ENCODE measurements at places on chromosomes 13 and 19. TPM values are rescaled to one million over a fixed set of nuclear protein-coding genes. Genes with fewer than 3 reads are reported as not detected.
A peak's percentile ranks its signal among the peaks of the same experiment; 100 is the strongest.

DNA sequence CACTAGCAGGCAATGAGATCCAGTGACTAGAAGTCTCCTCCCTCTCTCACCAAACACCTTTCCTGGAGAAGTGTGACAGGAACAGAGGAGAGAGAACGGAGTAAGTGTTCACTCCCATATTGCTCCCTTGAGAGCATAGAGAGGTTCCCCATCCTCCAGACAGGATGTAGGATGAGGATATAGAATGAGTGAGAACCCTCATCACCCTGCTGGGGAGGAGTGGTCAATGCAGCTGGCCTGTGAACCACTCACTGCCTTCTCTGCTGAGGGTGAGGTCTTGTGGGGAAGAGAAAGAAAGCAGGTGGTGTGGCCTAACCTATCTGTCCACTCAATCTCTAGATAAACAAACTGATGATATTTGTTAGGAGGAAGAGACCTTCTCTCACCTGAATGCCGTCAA lies 386.6 kb downstream of the PCDH20 start:
- no peaks in the 10 kb centered on the region for H3K4me1 ChIP-seq
- H3K36me3 ChIP-seq, result no peaks in the 10 kb centered on the region
- DNase-seq, result no peak
- H3K27ac ChIP-seq, result no peak overlapping the region
- H3K4me3 ChIP-seq, result no peak overlapping the region
- H3K27me3 ChIP-seq, result no peaks in the 10 kb centered on the region

DNA sequence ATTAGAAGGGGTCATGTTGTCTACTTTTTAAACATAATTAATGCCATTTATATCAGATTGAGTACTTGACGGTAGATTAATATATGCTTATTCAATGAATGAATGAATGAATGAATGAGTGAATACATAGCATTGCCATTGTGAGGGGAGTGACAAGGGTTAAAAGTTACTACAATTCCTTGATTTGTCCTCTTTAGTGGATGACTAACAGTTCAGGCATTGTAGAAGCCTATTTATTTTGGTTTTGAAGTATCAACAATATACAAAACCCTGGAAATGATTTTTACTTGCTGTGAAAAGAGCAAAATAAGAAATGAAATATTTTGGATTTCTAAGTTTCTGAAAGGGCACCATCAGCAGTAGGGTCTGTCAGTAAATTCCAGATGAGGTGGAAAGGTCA lies 122.7 kb downstream of the CYSLTR2 start:
- no peak for DNase-seq
- H3K27me3 ChIP-seq, result no peaks in the 10 kb centered on the region
- H3K4me3 ChIP-seq, result no peak overlapping the region
- H3K36me3 ChIP-seq, result no peaks in the 10 kb centered on the region
- no peaks in the 10 kb centered on the region for H3K4me1 ChIP-seq

KLK5 gene
- not detected for polyA plus RNA-seq

ZNF507 gene
- 0.10 TPM for polyA plus RNA-seq

DNA sequence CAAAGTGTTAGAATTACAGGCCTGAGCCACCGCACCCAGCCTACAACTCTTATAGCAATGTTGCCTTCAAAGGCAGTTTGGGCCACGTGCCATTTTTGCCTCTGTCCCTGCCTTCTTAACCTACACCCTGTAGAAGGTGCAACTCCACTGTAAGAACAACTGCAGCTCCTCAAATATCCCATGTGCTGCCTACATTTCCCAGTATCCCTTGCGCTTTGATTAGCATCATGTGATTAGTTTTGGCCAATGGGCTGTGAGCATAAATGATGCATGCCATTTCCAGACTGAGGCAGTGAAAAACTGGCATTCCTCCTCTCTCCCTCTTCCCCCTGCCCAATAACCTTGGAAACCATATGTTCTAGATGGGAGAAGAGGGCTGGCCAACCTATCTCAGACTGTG lies 75.2 kb upstream of the MRI1 start:
- H3K36me3 ChIP-seq, result no peaks in the 10 kb centered on the region
- no peaks in the 10 kb centered on the region for H3K4me1 ChIP-seq
- no peaks in the 10 kb centered on the region for H3K27me3 ChIP-seq
- no peak for DNase-seq
- H3K4me3 ChIP-seq, result no peak overlapping the region

GRCh38 chr19:40803857-40804782 lies 5.1 kb downstream of the EGLN2 start:
- H3K27me3 ChIP-seq, result no peaks in the 10 kb centered on the region
- no peak overlapping the region for H3K4me3 ChIP-seq
- H3K27ac ChIP-seq, result peak overlapping the region; percentile 61
- DNase-seq, result peak; percentile 31
- peaks cover 60% of the 10 kb centered on the region for H3K4me1 ChIP-seq
- H3K36me3 ChIP-seq, result peaks cover 51% of the 10 kb centered on the region

DNA sequence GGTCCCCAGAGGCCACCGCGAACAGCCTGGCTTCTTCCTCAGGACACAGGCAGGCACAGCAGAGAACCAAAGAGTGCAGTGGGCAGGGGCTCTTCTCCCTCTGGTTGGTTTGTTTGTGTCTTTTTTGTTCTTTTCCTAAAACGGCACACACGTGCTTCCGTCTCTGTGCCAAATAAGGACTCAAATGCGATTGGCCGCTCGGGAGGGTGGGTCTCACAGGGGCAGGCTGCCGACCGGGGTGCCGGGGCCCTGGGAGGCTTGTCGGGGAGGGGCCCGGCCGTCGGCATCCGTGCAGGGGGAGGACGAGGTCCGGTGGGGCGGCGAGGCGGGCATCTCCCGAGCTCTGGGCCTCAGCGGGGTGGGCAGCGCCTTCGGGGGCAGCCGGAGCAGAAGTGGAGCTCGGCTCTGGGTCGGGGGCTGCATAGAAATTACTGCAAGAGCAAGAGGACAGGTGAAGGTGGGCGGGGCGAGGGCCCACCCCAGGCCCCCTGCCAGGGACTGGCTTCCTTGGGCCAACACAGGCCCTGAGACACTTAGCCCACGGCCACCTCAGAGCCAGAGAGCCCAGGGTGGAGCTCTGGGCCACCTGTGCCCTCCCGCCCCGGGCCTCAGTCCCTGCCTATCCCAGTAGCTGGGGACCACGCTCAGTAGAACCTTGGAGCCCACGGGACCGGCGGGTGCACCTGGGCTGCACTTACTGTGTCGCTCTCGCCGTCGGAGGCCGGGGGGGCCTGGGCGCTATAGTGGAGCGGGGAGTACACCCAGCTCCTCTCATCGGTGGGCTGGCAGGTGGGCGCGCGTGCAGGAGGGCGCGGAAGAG lies 6.4 kb upstream of the CACTIN start:
- H3K36me3 ChIP-seq, result peaks cover 39% of the 10 kb centered on the region
- H3K4me1 ChIP-seq, result no peaks in the 10 kb centered on the region
- H3K4me3 ChIP-seq, result no peak overlapping the region
- H3K27ac ChIP-seq, result no peak overlapping the region
- H3K27me3 ChIP-seq, result no peaks in the 10 kb centered on the region

DNA sequence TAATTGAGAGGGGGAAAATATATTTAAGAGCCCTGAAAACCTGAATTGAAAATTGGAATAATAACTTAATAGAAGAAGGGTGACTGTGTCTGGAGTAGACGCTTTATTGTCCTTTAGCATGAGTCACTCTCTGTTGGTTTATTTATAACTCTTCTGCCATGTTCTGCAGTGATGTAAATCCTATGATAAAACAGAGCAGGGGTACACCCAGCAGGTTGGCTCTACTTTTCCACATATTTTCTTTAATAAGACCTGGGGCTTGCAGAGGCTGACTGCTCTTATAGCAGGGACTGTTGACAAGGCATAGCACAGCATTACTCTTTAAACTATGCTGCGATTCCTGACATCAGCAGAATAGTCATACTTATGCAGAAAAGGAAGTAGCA lies 389.9 kb upstream of the PCDH9 start:
- no peak overlapping the region for H3K27ac ChIP-seq
- H3K27me3 ChIP-seq, result no peaks in the 10 kb centered on the region
- no peaks in the 10 kb centered on the region for H3K36me3 ChIP-seq
- no peak overlapping the region for H3K4me3 ChIP-seq

DNA sequence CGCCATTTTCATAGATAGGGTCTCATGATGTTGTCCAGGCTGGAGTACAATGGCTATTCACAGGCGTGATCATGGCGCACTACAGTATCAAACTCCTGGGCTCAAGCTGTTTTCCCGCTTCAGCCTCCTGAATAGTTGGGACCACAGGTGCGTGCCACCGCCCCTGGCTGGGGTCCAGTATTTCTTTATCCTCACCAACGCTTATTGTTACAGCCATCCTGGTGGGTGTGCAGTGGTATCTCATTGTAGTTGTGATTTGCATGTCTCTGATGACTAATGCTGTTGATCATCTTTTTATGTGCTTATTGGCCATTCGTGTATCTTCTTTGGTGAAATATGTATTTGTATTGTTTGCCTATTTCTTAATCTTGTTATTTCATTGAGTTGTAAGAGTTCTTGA lies 49.0 kb downstream of the SIPA1L3 start:
- no peaks in the 10 kb centered on the region for H3K36me3 ChIP-seq
- no peaks in the 10 kb centered on the region for H3K27me3 ChIP-seq

- no peak for DNase-seq
- no peak overlapping the region for H3K27ac ChIP-seq
- H3K4me1 ChIP-seq, result peaks cover 21% of the 10 kb centered on the region
- no peak overlapping the region for H3K4me3 ChIP-seq
Measured at GRCh38 chr13:80473695-80474094, 132.8 kb upstream of the SPRY2 start.

SPACA7 gene
- not detected for polyA plus RNA-seq

CACNG8 gene
- not detected for polyA plus RNA-seq

LEUTX gene
- not detected for polyA plus RNA-seq

IL17D gene
- not detected for polyA plus RNA-seq

DNA sequence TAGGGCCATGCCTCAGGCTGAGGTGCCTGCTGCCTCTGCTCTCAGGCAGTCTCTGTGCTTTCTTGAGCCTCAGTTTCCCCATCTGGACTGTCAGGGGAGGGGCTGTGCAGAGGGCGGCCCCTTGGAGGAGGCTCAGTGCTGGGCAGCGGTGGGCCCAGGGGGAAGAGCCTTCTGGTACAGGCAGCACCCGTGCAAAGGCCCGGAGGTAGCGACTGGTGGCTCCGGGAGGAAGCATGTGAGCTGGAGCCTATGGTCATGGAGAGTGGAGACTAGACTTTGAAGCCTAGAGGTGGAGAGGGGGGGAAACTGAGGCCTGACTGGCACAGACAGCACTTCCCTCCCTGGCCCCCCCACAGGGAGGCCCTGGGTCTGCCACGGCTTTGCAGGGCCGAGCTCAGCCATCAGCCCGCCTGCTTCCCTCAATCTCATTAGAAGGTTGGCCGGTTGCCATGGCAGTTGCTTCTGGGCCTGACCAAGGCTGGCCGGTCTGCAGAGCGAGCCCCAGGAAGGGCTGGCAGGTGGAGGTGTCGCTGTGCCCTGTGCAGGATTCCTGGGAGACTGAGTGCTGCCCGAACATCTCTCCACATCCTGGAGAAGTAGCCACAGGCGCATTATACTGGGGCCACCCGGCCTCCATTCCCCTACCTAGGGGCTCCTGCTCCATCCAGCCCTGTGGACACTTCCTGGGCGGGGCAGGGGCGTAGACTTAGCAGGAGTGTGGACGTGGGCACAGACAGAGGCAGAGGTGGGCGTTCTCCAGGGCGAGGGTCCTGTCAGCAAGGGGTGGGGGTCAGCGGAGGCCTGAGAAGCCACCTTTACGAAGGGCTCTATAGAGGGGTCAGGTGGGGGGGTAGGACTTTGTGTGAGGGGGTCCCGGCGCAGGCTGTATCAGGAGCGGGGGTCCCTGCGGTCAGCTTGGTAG lies 53.2 kb downstream of the CRTC1 start:
- no peaks in the 10 kb centered on the region for H3K27me3 ChIP-seq
- no peaks in the 10 kb centered on the region for H3K36me3 ChIP-seq
- H3K4me1 ChIP-seq, result no peaks in the 10 kb centered on the region
- DNase-seq, result no peak

- no peak overlapping the region for H3K4me3 ChIP-seq
- no peaks in the 10 kb centered on the region for H3K4me1 ChIP-seq
- H3K27ac ChIP-seq, result no peak overlapping the region
- H3K27me3 ChIP-seq, result no peaks in the 10 kb centered on the region
- peaks cover 62% of the 10 kb centered on the region for H3K36me3 ChIP-seq
Measured at GRCh38 chr13:94617389-94618000, 15.8 kb downstream of the GPR180 start.

- no peaks in the 10 kb centered on the region for H3K4me1 ChIP-seq
- no peaks in the 10 kb centered on the region for H3K27me3 ChIP-seq
- H3K27ac ChIP-seq, result no peak overlapping the region
- DNase-seq, result no peak
- no peaks in the 10 kb centered on the region for H3K36me3 ChIP-seq
Measured at GRCh38 chr13:66661336-66661735, 568.8 kb downstream of the PCDH9 start.

DNA sequence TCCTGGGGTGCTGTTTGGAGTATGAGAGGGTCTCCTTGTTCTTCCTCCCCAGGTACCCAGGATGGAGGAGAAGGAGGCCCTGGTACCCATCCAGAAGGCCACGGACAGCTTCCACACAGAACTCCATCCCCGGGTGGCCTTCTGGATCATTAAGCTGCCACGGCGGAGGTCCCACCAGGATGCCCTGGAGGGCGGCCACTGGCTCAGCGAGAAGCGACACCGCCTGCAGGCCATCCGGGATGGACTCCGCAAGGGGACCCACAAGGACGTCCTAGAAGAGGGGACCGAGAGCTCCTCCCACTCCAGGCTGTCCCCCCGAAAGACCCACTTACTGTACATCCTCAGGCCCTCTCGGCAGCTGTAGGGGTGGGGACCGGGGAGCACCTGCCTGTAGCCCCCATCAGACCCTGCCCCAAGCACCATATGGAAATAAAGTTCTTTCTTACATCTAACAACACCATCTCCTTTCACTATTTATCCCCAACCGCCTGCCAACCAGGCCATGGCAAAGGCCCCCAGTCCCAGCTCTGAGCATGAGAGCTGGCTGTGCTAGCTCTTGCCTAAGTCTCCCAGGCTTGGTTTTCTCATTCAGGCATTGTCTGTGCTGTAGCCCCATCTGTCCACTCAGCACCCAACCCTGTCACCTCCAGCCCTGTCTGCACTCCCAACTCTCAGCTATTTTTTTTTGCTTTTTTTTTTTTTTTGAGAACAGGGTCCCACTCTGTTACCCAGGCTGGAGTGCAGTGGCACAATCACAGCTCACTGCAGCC lies 11.2 kb downstream of the DKKL1 start:
- H3K4me1 ChIP-seq, result no peaks in the 10 kb centered on the region
- H3K36me3 ChIP-seq, result no peaks in the 10 kb centered on the region
- no peak overlapping the region for H3K27ac ChIP-seq
- H3K27me3 ChIP-seq, result no peaks in the 10 kb centered on the region
- DNase-seq, result no peak

GRCh38 chr13:79423801-79424642 lies 18.0 kb upstream of the RBM26 start:
- no peaks in the 10 kb centered on the region for H3K36me3 ChIP-seq
- no peak overlapping the region for H3K4me3 ChIP-seq
- no peaks in the 10 kb centered on the region for H3K27me3 ChIP-seq
- peak; percentile 27 for DNase-seq
- no peaks in the 10 kb centered on the region for H3K4me1 ChIP-seq
- H3K27ac ChIP-seq, result no peak overlapping the region

GRCh38 chr13:93620181-93620765 lies 393.7 kb downstream of the GPC6 start:
- H3K4me3 ChIP-seq, result no peak overlapping the region
- no peaks in the 10 kb centered on the region for H3K4me1 ChIP-seq
- H3K27me3 ChIP-seq, result no peaks in the 10 kb centered on the region
- no peaks in the 10 kb centered on the region for H3K36me3 ChIP-seq

- H3K36me3 ChIP-seq, result no peaks in the 10 kb centered on the region
- H3K4me3 ChIP-seq, result no peak overlapping the region
Measured at GRCh38 chr13:25190771-25191170, 18.7 kb upstream of the AMER2 start.

PSG4 gene
- polyA plus RNA-seq, result not detected

ZNF765 gene
- 1.5 TPM for polyA plus RNA-seq
